ENCODE measurements at places on chromosomes 6 and 20.
A peak's percentile ranks its signal among the peaks of the same experiment; 100 is the strongest.

DNA sequence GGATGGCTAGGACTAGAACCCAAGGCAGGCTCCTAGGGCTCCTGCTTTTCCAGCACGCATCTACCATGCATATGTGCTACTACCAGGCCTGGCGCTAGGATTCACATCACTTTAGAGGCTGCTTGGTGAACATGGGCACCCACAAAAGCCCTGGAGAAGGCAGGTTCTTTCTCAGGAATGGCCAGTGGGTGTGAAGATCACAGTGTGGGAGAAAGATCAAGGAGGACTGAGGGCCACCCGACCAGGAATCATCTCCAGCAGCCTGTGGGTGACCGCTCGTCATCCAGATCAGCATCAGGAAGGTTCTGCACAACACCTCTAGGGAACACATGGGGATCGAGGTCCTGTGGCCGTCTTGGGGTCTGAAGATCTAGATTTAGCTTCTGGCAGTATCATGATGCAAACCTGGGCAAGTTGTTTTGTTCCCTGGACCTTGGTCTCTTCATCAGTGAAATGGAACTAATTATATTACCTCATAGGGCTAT, 27.3 kb downstream of the SRSF3 start:
- no peak for DNase-seq

GRCh38 chr20:53672484-53673129, 79.0 kb upstream of the ZNF217 start:
- DNase-seq, result peak; percentile 61

DNA sequence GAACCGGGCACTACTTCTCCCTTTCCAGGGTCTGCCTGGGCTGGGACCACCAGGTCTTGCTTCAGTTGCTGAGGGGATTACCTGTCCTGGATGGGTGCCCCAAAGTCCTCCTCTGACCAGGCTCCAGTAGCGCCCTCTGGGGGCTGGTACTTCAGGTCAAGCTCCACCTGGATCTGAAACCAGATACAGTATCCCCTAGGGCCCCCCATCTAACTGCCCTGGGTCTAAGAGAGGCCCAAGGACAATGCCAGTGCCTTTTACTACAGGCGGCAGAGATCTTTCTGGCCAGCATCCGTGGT, 11.2 kb upstream of the SPAG4 start:
- no peak for DNase-seq

GRCh38 chr20:34542439-34542838, 16.1 kb upstream of the MAP1LC3A start:
- DNase-seq, result no peak

DNA sequence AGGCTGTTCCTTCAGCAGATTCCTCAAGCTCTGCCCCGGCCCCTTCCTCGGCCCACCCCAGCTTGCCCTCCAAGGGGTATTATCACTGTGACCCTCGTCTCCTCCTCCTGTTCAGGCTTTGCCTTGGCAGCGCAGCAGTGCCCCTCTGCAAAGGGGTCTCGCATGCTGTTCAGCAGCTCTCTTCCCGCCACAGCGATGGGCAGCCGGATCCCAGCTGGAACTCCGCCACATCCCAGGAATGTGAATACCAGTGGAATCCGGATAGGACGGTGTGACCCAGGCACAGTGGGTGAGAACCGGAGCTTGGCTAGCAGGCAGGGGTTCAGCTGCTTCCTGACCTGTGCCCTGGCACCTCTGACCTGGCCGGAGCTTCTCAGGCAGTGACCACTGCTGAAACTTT, 52.9 kb downstream of the RNASET2 start:
- DNase-seq, result no peak

DNA sequence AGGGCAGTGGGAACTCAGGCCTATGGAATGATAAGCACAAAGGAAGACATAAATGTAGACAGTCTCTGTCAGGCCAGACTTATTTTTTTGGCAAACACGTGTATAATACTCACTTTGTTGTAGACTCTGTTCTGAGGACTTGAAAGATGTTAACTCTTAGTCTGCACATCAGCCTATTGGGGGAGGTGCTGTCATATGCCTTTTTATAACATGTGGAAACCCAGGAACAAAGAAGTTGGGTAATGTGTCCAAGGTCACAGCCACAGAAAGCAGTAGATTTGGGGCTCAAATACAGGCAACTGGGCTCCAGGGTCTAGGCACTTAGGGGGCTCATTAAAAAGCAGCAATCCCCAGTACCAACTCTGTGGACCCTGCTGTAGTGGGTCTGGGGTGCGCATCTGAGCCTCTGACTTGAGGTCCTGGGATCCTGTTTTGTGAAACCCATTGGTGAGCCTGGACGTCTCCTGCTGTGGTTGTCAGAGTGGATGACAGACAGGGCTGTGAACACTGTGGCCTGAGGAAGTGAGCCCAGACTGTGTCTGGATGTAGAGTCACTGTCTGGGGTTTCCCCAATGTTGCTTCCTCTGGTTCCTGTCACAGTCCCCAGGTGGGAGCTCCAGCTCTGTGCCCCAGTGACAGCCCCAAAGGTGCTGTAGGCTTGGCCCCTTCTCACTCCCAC, 50.0 kb downstream of the CDH26 start:
- no peak for DNase-seq

DNA sequence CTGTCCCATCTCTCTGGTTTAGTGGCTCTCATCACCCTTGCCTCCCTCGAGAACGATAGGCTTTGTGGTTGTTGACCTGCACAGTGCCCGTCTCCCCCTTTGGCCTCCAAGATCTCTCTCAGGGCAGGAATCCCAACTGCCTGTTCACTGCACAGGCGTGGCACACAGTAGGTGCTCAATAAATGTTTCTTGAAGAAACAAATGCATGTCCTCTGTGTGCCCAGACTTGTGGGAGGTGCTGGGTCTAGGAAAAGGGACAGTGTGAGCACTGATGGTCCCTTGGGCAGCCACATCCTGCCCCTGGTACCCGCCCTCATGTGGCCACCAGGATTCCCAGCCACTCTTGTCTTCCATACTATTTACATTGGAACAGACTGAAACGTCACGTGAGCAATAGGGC, 2.6 kb upstream of the BPIFB6 start:
- no peak for DNase-seq

All from stromal cell of bone marrow (primary cell).